ENCODE measurements at places on chromosomes 4 and X.

GRCh38 chrX:71296806-71297205 is 4.7 kb upstream of the ITGB1BP2 start:
- no peak for DNase-seq

GRCh38 chr4:83075311-83076095 is 39.0 kb downstream of the PLAC8 start:
- DNase-seq, result peak; percentile 65

GRCh38 chr4:78346222-78346621 is 205.3 kb upstream of the ANXA3 start:
- DNase-seq, result no peak

DNA sequence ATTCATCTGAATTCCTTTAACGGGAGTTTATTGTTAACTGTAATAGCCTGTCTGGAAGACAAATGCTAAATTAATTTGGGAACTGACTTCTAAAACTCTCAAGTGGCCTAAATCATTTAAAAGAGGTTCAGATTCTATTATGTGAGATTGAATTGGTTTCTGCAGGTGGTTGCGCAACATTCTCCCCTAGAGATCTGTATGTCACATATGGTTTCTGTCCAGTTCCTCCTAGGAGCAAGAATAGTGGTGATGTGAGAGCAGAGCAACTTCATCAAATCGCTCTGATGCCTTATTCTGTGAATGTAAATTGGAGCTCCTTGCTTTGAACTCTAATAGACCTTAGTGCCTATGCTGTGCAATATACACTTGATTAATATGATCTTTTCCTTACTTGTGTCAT is 144.6 kb upstream of the GPR101 start:
- DNase-seq, result no peak

- peak; percentile 92 for DNase-seq
Measured at GRCh38 chr4:118810991-118811764, 24.7 kb downstream of the SEC24D start.

DNA sequence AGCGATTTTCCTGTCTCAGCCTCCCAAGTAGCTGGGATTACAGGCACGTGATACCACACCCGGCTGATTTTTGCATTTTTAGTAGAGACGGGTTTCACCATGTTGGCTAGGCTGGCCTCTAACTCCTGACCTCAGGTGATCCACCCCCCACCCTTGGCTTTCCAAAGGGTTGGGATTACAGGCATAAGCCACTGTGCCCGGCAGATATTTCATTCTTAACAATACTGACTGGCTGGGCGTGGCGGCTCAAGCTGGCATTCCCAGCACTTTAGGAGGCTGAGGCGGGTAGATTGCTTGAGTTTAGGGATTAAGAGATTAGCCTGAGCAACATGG is 1.3 kb downstream of the PQBP1 start:
- DNase-seq, result no peak

DNA sequence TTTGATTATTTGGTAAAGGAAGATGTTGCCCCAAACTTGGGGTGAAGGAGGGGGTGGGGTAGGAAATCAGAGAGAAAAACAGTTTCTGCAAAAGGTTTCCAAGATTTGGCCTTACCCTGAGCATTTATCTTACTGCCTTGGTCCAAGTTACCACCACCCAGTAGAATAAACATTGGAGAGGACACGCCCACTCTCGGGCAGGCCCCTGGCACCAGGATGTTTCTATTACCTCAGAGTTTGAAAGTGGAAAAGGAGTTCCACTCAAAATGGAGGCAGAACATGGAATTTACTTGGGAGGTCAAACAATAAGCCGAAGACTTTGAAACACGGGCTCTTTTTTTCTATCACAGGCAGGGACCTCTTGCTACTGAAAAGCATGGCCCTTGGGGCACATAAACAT is 113.7 kb downstream of the CHRNA9 start:
- no peak for DNase-seq

DNA sequence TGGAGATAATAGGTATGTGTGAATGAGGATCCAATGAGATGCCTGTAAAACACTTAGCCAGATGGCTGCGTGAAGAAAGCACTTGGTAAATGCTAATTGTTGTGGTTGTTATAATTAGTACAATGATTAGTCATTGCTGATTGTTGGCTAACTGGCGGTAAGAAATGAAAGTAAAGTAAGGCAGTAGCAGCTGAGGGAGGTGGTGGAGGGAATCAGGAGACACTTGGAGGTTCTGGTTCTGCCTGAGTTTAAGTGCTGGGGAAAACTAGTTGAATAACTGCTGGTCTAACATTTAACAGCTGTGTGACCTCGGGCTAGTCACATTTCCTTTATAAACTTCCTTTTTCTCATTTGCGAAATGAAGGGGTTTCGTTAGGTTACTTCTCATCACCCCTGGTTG is 30.9 kb downstream of the CD38 start:
- no peak for DNase-seq

DNA sequence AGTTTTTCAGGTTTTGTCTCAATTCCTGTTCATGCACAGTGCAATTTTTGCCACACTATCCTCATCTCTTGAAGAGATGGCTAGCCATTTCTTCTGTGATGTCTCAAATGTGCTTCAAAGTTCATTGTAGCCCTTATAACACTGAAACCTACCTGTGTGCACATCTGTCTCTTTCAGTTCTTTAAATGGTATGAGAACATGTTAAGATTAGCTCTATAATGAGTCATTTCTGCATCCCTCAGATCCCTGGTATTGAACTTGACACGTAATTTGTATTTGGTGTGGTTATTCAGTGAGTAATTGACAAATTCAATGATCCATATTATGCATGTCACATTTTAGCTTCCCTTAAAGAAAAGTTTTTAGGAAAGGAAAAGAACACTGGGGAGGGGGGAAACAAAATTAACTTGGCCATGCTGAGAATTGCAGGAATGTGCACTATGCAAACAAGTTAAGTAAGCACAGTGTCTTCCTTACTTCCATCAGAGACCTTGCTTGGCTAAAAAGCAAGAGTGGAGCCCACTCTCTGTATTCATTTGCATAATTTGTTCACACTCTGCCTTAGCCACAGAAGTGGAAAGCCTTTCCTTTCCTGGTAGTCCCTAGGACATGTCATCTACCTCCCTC is 659.8 kb upstream of the MAGEB2 start:
- DNase-seq, result no peak

- DNase-seq, result no peak
Measured at GRCh38 chrX:118367338-118367737, 21.4 kb downstream of the WDR44 start.
